ENCODE measurements at places on chromosomes 7 and 10.

DNA sequence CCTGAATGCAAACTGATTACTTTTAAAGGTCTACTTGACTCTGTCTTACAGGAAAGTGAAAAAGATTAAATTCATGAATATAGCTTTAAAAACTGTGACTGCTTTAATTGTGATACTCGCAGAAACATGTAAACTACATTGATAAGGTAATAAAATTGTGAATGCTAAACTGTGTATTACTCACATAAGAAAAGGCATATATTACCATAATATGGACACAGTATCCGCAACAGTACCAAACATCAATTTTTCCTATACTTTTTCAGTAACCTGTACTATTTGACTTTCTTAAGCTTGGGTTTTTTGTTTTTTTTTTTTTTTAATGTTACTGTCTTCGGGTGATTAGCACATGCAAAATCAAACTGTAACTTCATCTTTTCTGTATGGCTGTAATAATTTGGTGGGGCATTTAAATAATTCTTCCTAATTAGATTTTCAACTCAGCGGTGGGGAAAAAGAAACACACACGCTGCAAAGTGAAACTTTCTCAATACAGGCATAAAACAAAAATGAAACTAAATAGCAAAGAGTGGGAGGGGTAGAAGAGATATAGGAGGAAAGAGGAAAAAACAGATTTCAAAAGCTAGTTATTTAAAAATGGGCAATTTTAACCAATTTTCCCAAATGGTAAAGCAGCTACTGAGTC lies 23.2 kb downstream of the NT5C3A start:
- no peak for DNase-seq

DNA sequence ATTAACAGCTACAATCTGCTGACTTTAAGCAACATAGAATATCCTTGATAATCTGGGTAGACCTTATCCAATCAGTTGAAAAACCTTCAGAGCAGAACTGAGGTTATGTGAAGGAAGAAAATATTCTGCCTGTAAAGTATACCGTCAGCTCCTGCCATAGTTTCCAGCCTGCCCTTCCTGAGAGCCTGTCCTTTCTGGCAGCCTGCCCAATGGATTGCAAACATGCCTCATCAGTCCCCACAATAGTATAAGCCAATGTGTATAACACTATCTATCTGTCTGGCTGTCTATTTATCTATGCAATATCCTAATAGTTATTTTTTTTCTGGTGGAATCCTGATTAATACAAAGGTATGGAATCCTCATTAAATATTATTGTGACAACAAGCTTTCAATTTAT lies 489.2 kb upstream of the KCND2 start:
- DNase-seq: no peak

DNA sequence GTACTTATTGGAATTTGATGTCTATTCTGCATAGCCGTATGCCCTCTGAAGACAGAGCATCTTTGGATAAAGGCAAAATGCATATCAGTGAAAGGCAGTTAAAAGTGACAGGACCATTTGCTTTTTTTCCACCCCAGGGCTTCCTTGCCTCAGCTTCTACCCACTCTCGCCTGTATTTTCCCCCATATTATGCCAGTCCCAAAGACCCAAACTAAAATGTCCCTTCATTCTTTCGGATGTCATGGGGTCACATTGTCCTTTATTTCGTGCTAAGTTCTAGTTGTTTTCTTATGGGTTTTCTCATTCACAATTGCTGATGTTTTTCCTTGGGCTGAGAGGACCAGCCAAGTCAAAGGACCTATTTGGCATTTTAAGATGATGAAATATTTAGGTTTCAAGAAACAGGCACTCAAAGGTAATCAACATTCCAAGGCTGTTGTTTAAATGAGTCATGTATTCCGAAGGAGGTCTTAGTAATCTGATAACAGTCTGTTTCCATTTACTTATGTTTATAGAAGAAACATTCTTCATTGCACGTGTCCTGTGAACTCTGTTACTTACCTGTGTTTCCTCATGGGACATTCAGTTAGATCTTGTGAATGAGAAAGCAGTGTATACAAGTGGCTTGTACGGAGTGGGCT lies 74.1 kb downstream of the DNAH11 start:
- no peak for DNase-seq

DNA sequence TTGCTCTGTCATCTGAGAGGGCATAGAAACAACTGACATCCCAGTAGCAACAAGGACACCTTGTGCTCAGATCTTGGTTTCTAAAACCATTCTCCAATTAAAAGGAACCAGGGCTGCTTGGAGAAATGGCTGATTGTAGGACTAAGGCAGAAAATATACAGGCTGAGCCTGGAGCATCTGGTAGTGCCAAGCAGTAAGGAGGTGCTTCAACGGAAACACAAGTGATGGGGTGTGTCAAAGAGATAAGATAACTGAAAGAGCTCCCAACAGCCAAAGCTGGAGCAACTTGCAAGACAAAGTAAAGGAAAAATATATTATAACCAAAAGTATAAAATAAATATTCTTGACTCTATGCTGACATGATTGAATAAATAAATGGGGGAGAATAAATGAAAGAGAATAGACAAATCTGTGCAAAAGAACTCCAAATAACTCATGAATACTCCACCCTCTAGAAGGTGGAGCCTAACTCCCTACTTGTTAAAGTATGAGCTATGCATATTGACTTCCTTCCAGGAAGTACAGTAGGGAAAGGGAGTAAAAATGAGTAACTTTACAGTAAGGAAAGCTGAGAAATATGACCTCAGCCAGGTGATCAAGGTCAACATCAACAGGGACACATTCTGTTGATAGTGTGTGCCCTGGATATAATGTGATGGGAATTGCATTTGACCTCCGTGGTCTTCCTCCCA lies 162.4 kb downstream of the NOC3L start:
- DNase-seq: no peak

DNA sequence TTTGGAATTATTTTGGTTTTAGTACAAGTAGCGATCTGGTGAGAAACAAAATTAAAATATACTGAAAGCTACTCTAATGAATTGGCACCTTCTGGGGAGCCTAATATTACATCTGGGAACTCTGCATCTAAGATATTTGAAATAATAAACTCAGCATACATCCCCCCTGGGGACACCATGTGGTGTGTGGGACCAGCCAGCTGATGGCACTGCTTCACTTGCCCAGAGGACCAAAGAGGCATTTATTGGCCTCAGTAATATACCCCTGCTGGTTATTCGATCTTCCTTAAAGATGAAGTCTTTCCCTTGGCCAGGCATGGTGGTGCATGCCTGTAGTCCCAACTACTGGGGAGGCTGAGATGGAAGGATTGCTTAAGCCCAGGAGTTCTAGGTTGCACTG lies 195.1 kb upstream of the AUTS2 start:
- no peak for DNase-seq

DNA sequence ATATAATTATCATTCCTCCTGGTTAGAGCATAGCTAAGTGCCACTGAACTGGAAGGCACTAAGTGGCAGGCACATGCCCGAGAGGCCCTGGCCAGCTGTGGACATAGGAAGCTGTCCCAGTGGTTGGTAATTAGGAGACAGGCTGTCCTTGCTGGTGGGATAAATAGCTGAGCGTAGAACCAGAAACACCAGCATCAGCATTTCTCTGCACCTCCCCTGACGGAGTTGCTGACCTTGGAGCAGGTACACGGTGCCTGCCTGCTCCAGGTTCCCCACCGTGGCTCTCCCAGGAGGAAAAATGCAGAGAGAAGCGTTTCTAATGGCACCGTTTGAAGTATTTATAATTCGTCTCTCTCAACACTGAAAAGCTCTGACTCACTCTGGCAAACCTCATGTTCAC lies 5.6 kb upstream of the ABLIM1 start:
- no peak for DNase-seq

DNA sequence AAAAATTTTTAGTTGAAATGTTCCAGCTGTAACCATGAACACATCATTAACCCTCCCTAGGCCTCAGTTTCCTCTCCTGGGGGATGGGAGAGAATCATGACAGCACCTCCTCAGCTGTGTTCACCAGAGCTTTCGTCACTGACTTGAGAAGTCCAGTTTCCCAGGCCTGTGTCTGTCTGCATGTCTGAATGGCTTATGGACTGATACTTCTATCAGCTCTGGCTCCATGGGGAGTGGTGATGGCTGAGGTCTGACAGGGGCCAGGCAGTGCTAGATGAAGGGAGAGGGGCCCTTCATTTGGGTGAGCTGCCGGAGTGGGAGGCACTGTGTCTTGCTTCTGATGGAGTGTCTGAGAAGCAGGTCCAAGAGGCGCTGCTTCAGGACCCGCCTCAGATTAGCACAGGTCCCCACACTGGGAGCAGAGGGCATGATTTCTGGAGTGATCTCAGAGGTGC lies 192.9 kb downstream of the PTPN20 start:
- DNase-seq: no peak

DNA sequence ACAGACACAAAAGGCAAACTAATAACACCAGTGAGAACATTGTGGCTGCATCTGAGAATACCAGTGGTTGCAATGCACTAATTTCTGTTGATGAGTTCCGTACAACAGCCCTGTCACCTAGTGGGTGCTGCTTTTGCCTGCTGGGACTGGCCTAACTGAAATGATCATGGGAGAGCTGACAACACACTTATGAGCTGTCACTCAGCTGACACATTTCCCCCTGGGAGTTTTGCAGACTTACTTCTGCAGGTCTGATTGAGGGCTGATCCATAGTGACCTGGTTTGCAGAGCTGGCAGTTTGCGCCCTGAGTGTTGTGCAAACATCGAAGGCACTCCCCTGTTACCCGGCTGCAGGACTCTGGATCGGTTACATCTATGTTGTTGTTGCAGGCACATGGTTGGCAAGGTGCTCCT lies 60.6 kb upstream of the LAMB1 start:
- DNase-seq: no peak

GRCh38 chr7:27000496-27000895 lies 95.3 kb downstream of the HOXA1 start:
- no peak for DNase-seq

DNA sequence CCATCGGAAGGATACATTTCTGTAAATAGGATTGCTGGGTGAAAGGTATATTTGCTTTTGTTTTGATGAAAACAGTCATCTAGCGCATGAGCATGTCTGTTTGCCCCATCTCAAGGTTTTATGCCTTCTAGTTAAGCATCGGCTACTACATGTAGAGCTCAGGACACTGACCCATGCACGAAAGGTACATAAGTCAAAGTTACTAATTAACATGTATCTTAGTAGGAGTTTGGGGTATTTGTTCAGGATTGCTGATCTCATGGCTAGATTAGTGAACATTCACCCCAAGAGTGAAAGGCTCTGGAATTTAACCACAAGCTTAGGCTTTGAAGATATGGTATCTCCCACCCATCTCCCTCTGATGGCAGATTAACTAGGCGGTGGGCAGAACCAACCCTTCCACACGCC lies 91.5 kb downstream of the RBM20 start:
- DNase-seq: no peak

DNA sequence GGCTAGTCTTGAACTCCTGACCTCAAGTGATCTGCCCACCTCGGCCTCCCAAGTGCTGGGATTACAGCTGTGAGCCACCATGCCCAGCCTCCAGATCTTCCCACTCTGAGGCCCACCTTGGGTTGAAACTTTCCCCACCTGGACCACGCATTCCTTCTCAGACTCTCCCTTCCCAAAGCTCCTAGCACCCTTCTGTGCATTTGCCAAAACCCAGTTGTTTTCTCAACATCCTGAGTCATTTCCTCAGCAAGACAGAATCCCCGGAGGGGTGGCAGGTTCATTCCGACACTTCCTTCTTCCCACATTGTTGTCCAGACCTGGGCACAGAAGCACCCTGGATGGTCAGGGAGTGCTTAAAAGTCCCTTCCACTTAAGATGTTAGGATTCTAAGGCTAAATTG lies 28.9 kb downstream of the BAG3 start:
- DNase-seq: no peak

DNA sequence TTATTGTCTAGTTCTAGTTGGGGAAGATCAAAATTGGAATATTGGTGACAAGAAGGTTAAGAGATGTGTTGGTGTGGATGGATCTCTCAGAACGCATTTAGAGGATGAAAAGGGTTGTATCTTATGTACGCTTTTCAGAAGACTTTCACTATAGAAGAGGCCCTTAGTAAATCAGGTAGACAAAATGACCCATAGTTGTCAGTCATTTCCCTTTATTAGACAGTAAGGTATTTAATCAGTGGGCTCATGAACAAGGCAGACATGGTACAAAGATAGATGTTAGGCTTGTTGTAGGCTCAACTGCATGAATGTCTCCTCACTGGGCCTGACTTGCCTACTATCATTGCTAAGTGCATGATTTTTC lies 359.2 kb downstream of the PHF14 start:
- DNase-seq: no peak

- no peak for DNase-seq
Observed at GRCh38 chr7:77855371-77856083, 57.0 kb downstream of the PHTF2 start.

DNA sequence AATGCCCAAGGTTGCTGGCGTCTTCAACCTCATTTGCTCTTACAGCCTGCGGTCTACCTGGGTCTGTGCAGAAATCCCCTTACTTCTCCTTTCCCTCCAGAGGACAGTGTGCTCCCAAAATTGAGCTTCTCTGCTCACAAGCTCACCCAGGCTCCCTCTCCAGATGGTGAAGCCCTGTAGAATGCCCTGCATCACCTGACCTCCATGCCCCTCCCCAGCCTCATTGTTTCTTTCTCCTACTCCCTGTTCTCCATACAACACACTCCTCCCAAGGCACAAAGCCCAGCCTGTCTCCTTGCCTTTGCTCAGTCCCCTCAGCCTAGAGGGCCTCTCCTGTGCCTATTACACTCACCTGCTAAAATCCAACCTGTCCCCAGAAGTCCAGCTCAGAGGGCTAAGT lies 3.5 kb downstream of the CRHR2 start:
- DNase-seq: no peak

DNA sequence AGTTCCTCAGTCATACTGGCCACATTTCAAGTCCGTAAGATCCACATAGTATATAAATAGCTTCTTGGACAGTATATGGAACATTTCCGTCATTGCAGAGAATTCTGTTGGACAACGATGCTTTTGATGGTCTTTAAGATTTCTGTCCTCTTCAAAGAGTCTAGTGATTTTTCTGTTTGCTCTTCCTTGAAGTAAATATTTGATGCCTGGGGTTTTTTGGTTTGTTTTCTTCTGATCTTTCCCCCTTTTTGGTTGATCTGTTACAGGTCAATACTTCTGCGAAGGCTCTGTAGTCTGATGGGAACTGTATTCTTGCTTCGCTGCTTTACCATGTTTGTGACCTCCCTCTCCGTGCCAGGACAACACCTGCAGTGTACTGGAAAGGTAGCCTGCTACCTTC lies 42.3 kb upstream of the VDAC2 start:
- DNase-seq: no peak

GRCh38 chr10:34666008-34666704 lies 148.9 kb downstream of the PARD3 start:
- DNase-seq: no peak

- no peak for DNase-seq
Observed at GRCh38 chr10:80273523-80274170, 15.8 kb downstream of the MAT1A start.

DNA sequence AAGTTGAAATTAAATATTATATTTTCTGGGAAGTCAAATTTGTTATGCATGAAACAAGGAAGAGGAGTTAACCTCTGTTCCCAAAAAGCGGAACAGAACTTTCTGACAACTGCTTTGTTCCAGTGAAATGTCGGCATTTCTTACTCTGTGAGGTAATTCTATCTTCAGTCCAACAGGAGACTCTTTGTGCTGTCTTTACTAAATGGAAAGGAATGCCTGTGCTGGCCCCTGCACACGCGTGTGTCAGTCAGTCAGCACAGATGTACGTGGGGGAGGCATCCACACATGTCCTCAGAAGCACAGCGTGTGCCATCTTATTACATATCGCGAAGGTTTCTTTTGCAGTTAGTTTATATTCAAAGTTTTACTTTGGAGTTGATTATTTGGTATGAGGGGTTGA lies 37.5 kb downstream of the NET1 start:
- DNase-seq: no peak

- DNase-seq: no peak
Observed at GRCh38 chr10:7444551-7445121, 33.8 kb upstream of the SFMBT2 start.

GRCh38 chr7:79949778-79950177 lies 184.9 kb upstream of the GNAI1 start:
- no peak for DNase-seq
